ENCODE measurements at places on chromosomes 3 and 15.

DNA sequence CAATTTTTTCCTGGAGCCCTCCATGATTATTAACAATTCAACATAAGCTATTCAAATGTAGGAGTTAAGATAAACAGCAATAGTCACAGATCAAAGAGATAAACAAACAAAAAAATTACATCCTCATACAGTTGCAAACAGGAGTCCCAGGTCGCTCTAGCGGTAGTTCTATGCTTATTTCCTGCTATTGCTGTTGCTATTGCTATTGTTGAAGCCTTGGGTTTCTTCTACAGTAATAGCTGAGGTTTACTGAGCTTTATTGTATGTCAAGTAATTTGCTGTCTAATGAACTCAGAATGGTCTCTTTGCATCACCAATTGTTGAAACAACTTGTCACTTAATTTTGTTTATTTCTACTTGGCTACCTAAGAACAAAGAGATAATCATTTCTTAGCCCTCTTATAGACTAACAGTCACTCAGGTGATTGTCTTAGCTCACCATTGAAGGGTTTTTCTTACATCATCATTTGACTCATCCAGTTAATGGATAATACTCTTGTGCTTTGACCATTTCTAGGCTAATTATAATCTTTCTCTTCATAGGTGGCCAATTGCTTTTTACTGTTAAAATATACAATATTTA lies 654.6 kb downstream of the MECOM start:
- no peak for DNase-seq

GRCh38 chr3:183536238-183536880 lies 19.1 kb downstream of the KLHL6 start:
- DNase-seq, result no peak

- no peak for DNase-seq
These were observed 25.9 kb downstream of the FOXL2NB start for GRCh38 chr3:138972941-138973340.

DNA sequence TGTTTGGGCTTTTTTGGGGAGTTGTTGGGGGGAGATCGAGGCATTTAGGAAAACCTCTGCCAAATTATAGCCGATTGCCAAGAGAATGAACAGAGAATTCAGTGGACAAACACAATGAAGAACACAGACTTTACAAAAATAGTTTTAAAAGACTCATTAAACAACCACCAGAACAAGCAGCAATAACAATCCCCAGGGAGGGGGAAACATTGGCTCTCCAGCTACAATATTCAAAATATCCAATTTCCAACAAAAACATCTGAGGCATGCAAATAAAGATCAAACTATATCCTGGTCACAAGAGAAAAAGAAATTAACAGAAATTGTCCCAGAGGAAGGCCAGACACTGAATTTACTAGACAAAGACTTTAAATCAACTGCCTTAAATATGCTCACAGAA lies 24.5 kb upstream of the ANKRD28 start:
- no peak for DNase-seq

DNA sequence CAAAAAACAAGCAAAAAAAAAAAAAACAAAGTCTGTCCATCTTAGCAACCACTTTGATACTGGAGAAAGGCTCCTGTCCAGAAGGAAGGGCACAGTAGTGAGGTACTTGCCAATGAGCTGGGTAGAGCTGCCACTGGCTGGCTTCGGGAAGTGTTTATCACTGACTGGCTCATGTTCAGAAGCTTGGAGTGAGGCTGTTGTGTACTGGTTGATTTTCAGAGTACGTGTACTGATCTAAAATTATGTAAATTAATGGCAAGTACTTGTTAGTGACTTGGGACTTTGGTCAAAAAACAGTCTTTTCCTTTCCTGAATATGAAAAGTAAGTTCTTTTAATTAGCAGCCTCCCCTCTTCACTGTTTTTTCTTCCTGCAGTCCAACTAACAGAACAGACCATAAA lies 979 bp upstream of the ZNF621 start:
- no peak for DNase-seq

- no peak for DNase-seq
These were observed 25.4 kb downstream of the RUVBL1 start for GRCh38 chr3:128098234-128098633.

Measured in NCI-H1930 (cell line).